ENCODE measurements at places on chromosomes 11 and 22.

- DNase-seq, result no peak
These were observed 7.8 kb upstream of the LIF start for GRCh38 chr22:30254314-30254713.

- no peak for DNase-seq
These were observed 7.8 kb upstream of the PYGM start for GRCh38 chr11:64767344-64768299.

- no peak for DNase-seq
These were observed 523.5 kb downstream of the TBC1D22A start for GRCh38 chr22:47285981-47286380.

GRCh38 chr22:44424867-44425693 is 73.0 kb downstream of the RTL6 start:
- no peak for DNase-seq

GRCh38 chr22:17965538-17966402 is 58.6 kb downstream of the MICAL3 start:
- no peak for DNase-seq

DNA sequence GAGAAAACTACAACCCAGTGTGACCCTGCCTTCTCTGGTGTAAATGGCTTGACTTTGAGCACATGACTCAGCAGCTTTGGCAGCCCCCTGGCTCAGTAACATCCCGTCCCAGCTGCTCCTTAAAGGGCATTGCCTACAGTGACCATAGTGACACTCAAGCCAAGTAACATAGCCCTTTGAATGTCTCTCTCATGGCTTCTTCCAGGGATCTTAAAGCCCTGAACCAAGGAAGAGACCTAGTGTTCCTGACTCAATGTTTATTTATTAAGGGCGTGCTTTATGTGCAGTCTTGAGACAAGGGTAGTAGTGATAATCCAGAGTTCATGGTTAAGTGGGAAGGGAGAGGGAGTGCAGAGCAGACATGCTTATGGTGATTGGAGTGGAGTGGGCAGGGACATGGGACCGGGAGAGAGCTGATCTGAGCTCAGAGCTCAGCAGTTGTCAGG is 125.7 kb downstream of the PARVA start:
- DNase-seq, result no peak

DNA sequence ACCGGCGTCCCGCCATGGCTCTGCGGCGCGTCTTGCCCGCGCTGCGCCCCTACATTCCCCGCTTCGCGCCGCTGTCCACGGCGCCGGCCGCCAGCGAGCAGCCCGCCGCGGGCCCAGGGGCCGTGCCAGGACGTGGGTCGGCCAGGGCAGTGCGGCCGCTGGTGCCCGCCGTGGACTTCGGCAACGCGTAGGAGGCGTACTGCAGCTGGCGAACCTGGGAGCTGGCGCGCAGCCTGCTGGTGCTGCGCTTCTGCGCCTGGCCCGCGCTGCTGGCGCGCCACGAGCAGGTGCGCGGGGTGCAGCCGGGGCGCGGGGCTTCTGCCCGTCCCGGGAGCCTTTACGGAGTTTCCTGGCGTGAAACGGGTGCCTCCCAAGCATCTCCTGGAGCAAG is 20.1 kb downstream of the DGCR6L start:
- no peak for DNase-seq

- no peak for DNase-seq
These were observed 24.6 kb downstream of the LRFN4 start for GRCh38 chr11:66881451-66881835.

DNA sequence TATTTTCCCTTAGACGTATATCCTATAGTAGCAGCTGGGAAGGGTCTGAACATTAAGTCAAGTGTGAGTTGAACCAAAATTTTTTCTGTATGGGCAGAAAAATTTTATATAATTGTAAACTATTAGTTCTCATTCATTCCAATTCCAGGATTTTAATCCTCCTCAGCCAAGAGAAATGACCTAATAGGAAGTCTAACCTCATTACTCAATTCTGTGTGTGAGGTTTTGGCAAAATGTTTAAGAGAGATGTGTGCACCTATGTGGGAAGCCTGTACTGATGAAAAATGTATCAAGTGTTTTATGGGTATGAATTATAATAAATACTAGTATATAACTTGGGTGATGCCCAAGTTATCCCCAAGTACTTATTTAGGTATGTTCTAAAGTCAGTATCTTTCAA is 311.6 kb upstream of the PITPNB start:
- DNase-seq, result no peak

- DNase-seq, result no peak
These were observed 29.5 kb downstream of the KCNQ1 start for GRCh38 chr11:2474059-2474901.

GRCh38 chr11:71079795-71080194 is 172.6 kb downstream of the SHANK2 start:
- DNase-seq, result no peak

- DNase-seq, result no peak
These were observed 8.0 kb downstream of the SLC22A12 start for GRCh38 chr11:64598797-64599697.

DNA sequence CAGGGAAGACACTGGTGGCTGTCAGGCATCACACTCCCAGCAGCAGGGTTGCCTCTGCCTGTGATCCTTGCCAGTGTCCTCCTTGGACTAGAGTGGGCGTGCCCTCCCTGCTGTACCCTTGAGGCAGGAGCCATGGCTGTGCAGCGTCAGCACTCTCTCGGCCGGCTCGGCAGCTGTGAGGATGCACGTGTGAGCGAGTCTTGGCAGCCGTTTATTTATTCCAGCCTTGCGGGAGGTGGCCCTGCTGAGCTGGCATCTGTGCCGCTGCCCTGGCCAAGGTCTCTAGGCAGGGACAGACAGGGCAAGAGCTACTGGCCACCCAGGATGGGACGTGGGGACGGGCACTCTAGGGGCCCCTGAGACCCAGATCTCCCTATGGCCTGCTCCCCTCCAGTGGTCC is 33.9 kb downstream of the TSPAN4 start:
- no peak for DNase-seq

- DNase-seq, result no peak
These were observed at the start of gene CHRM1 for GRCh38 chr11:62921201-62921572. TSS of gene CHRM1 (minus strand) at chr11:62921363. CDS start at chr11:62911100, 10,263 bp downstream.

DNA sequence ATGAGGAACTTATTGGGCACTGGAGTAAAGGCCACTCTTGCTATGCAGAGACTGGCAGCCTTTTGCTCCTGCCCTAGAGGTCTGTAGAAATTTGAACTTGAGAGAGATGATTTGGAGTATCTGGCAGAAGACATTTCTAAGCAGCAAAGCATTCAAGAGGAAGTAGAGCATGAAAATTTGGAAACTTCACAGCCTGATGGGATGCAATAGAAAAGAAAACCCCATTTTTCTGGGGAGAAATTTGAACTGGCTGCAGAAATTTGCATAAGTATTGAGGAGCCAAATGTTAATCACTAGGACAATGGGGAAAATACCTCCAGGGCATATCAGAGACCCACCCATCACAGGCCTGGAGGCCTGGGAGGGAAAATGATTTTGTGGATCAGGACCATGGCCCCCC is 29.9 kb upstream of the CD44 start:
- no peak for DNase-seq

- DNase-seq, result no peak
These were observed 33.2 kb upstream of the LDHA start for GRCh38 chr11:18361154-18361553.

GRCh38 chr11:69280451-69280850 is 13.5 kb upstream of the MYEOV start:
- no peak for DNase-seq

DNA sequence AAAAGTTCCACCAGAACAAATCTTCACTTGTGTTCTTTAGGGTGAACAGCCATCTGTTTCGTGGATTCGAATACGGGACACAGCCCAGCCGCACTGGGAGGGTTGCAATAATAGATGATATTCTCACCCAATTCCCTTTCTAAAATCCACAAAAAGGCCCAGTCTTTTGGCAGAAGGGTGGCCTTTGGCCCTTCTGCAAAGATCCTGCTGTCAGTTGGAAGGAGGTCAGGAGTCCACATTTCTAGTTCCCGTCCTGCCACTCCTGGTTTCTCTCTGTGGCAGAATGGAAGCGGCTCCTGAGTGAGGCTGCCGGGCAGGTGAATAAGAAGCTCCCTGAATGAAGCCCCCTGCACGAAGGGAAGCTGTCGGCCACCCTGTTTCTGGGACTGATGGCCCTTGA is 11.2 kb upstream of the LINC01488 start:
- DNase-seq, result no peak

- no peak for DNase-seq
These were observed 9.3 kb upstream of the NUP160 start for GRCh38 chr11:47857485-47857884.

DNA sequence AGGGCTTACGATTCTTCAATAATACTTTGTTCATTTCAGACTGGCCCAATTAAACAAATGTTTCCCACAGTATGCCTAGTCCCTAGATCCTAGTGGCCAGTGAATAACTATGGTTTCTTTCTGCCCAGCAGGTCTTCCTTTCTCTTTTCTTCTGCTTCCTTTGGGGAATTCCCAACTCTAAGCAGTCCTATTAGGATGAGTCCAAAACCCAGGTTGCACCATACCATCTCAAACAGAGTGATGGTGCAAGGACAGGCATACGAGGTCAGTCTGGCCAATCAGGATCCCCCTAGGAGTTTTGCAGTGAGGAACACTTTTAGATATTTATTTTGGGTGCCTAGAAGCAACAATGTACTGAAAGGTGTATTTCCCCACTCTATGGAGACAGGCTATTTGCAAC is 41.4 kb upstream of the CCDC34 start:
- no peak for DNase-seq

GRCh38 chr11:94545264-94546161 is 1.8 kb downstream of the FUT4 start:
- DNase-seq, result no peak

DNA sequence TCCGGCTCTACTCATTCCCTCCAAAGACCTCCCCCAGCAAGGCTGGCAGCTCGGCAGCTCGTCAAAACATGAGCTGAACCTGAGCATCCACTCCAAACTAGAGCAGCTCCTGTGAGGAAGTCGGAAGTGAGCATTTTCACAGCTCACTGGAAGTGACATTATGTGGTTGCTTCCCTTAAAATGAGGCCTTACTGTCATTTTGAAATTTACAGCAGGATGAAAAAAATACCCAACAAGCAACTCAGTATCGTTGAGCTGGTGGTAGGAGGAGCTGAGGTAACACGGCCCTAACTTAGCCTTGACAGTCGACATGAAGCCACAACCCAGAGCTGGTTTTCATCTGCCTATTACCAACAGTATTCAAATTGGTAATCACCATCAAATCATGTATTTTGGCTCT is 38.0 kb upstream of the ARFGAP3 start:
- DNase-seq, result no peak

- DNase-seq, result no peak
These were observed 588.0 kb downstream of the BUD13 start for GRCh38 chr11:116184763-116185162.

DNA sequence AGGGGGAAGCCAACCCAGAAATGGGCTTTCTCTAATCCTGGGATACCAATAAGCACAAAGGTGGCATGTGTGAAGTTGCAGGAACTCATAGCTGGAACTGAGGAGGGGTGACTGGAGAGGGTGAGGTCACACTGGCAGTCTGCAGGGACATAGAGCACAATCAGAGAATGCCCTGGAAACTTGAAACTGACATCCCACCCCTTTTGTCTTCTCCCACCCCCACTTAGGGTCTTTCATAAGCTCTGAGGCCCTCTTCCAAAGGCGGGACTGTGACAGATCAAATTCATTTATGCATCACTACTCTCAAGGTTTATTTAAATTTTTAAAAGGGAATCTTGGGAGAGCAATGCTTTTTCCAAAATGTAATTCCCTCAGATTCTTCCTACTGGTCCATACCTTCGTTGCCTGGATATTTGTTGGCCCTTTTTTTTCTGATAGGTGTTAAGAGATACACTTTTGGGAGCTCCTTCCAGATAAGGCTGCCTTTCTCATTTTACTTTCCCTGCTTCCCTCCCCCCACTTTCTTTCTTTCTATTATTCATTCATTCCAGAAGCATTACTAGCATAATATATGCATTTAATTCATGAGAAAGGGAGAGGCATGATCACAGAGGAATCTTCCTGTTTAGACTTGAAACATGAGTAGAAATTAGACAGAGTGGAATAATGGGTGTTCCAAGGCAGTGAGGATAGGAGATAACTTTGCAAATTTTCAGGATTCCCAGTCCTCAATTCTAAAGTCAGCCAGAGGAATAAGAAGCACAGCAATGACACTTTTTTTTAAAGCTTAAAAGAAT is 14.8 kb downstream of the OR51E2 start:
- no peak for DNase-seq

GRCh38 chr22:46010951-46011626 is 34.1 kb upstream of the WNT7B start:
- DNase-seq, result no peak

- DNase-seq, result no peak
These were observed 63.9 kb downstream of the GRIK4 start for GRCh38 chr11:120575461-120575860.

- DNase-seq, result no peak
These were observed at the start of gene PLCB3 for GRCh38 chr11:64251016-64251752. TSS of gene PLCB3 (plus strand) at chr11:64251530. CDS start at chr11:64251650, 120 bp downstream.

GRCh38 chr11:93646399-93646798 is 15.1 kb upstream of the CEP295 start:
- DNase-seq, result no peak

Measured in cortex of kidney (tissue), 1 donor.